ENCODE measurements at places on chromosomes 6 and 20.

DNA sequence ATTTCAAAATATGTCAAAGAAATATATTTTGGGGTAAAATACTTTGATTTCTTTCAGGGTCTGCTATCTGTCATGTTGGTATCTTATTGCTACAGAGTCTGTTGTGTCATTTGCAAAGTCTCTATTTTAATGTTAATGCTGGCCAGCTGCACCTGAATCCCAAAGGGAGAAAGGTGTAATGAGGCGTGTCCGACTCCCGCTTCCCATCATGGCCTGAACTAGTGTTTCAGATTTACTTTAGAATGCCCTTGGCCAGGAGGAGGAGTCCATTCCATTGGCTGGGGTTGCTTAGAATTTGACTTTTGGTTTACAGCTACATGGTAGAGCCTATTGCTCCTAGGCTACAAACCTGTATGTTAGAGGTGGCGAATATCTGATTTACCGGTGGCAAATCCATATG is 69.3 kb downstream of the FAM50B start:
- no peak for DNase-seq

DNA sequence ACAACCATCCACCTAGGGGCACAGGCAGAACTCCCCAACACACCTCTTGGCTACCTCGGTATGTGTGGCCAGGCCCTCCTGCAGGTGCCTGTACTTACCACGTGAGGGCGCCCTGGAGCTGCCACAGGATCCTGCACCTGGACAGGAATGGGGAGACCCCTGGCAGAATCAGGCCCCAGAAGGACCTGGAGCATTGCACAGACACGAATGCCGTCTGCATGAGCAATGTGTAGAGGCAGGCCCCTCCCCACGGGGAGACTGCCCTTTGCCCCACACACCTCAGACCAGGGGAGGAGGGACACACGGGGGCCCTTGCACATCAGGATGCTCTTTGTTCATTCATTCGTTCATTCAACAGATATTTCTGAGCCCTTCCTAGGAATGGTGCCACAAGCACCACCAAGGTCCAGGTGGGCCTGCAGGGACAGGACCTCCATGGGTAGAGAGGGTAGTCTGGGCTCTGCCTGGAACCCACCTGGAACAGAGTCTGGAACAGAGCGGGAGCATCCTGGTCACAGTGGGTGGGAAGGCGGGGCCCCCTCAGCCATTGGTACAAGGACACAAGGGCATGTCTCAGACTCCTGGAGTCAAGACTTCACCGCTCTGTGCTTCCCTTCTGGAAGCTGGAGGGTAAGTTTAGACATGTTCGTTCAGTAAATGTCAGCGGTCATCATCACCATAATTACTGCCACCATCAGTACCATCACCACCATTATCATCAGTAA is 32.3 kb downstream of the YTHDF1 start:
- peak; percentile 70 for DNase-seq

DNA sequence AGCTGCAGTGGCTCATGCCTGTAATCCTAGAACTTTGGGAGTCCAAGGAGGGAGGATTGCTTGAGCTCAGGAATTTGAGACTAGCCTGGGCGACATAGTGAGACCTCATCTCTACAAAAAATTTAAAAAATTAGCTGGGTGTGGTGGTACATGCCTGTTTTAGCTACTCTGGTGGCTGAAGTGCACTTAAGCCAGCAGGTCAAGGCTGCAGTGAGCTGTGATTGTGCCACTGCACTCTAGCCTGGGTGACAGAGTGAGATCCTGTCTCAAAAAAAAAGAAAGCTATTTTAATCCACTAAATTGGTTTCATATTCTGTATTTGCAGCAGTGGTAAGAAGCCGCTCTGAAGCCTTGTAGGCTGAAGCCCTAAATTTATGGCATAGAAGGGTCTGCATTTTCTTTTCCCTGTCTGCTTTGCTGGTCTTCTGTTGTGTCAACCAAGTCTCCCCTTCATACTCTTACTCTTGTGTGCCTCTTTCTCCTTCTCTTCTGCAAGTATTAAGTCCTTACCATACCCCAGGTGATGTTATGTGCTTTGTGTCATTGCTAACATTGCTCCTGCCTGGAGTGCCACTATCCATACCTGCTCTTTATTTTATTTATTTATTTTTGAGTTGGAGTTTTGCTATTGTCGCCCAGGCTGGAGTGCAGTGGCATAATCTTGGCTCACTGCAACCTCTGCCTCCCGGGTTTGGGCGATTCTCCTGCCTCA is 70.9 kb downstream of the MYO6 start:
- DNase-seq = no peak

- DNase-seq = no peak
These were observed 99.0 kb upstream of the KCNG1 start for GRCh38 chr20:51121901-51122412.

- no peak for DNase-seq
These were observed 115.0 kb downstream of the KIF6 start for GRCh38 chr6:39610221-39610620.

DNA sequence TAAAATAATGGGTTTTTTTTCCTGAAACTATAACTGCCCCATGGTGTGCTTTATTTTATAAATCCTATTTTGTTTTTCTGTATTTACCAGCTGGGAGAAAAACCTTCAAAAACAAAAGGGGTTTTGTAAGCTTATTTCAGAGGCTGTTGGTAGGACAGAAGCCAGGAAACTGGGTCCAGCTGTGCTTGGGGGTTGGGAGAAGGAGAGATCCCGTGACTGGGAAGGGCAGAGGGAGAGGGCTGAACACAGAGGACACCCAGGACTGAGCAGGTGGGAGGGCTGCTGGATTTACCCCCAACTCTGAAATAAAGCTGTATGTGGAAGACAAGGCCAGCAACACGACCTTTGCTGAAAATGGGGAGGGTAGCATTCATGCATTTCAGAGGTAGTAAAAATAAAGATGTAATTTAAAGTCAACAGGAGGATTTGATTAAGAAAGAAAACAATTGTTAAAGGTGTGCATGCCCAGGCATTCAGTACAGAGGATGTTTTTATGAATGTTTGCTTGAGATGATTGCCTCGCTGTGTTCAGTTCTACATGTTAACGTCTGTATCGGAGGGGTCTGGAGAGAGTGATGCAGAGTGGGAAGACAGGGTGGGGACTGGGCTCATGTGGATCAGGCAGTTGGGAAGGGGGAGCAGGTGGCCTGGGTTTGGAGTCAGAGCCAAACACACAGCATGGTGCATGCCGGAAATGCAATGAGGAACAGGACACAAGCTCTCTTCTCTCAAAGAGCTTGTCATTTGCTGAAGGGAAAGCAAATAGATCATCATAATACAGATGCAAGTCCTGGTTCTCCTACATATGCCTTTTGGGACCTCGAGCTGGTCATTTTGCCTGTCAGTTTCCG is 21.4 kb downstream of the ARFGEF3 start:
- DNase-seq = no peak

DNA sequence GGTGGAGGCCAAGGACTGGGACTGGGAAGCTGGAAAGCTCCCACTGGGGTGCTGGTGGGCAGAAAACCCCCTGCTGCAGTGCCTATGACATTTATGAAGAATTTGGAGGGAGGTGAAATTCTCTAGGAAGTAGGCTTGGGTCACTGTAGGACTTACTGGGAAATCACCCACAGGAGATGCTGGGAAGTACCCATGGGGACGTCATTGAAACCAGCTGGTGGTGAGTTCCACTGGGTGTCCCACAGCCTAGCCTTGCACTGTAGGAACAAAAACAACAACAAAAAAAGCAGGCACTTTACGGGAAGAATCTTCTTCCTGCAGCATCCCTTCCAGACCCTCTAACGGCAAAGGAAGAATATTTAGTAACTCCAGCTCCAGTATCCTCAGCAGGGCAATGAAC is 26.2 kb downstream of the VIP start:
- no peak for DNase-seq

GRCh38 chr6:88908598-88909548 is 54.5 kb downstream of the RNGTT start:
- DNase-seq = no peak

GRCh38 chr6:106974999-106975737 is 639 bp upstream of the CD24 start:
- DNase-seq = peak; percentile 23

DNA sequence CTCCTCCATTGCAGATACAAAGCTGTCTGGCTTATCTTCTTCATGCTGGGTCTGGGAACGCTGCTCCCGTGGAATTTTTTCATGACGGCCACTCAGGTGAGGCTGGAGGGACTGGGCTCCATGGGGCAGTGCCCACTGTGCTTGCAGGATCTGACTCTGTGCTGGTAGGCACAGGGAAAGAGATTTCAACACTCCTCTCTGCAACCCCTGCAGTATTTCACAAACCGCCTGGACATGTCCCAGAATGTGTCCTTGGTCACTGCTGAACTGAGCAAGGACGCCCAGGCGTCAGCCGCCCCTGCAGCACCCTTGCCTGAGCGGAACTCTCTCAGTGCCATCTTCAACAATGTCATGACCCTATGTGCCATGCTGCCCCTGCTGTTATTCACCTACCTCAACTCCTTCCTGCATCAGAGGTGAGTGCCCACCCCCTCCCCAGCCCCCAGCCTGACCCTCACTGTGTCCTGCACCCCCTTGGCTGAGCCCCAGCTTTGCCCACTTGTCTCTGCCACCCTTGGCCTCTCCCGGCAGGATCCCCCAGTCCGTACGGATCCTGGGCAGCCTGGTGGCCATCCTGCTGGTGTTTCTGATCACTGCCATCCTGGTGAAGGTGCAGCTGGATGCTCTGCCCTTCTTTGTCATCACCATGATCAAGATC is 6.1 kb downstream of the SLC29A1 start:
- DNase-seq = no peak

GRCh38 chr6:136470044-136470443 is 80.2 kb downstream of the MAP7 start:
- DNase-seq = no peak

DNA sequence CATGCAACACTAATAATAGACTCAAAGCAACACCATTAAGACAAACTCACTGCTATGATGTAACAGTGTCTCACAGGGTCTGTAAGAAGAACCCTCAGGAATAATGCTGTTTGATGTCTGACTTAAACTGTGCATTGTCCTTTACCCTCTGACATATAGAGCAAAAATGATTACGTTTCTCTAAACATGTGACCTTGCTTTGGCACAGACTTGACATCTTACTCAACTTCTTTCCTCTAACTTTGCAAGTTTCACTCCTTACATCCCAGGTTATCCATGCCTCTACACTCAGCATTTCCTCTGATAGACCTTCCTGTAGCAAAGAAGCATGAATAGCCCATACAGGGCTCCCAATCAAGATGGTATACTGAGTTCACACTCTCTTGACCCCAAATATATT is 252.7 kb downstream of the UST start:
- DNase-seq = no peak

DNA sequence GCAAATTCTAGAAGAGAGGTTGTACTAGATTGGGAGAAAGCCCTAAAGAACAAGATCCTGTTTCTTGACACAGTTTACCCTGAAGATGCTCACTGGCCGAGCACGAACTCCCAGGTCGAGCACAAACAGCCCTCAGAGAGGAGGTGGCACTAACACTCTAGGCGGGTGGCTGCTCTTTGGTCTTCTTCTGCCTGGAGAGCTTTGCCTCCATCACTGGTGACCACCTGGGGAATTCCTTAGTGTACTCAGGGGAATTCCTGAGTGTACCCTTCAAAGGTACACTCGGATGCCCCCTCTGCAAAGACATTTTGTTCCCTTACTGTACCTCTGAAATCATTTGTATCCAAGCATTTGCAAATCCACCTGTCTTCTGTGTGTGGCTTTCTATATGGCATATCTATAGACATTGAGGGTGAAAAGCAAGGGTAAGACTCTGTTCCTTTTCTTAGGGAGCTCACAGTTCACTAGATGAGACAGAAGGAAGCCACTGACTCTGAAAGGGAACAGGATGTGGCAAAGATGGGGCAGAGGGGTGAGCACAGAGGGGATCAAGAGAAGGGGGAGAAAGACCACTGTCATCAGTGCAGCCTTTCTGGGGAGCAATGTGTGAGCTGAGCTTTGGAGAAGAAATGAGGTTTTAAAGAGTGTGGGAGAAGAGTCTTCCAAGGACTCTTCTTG is 169.8 kb upstream of the PROKR2 start:
- peak; percentile 12 for DNase-seq

DNA sequence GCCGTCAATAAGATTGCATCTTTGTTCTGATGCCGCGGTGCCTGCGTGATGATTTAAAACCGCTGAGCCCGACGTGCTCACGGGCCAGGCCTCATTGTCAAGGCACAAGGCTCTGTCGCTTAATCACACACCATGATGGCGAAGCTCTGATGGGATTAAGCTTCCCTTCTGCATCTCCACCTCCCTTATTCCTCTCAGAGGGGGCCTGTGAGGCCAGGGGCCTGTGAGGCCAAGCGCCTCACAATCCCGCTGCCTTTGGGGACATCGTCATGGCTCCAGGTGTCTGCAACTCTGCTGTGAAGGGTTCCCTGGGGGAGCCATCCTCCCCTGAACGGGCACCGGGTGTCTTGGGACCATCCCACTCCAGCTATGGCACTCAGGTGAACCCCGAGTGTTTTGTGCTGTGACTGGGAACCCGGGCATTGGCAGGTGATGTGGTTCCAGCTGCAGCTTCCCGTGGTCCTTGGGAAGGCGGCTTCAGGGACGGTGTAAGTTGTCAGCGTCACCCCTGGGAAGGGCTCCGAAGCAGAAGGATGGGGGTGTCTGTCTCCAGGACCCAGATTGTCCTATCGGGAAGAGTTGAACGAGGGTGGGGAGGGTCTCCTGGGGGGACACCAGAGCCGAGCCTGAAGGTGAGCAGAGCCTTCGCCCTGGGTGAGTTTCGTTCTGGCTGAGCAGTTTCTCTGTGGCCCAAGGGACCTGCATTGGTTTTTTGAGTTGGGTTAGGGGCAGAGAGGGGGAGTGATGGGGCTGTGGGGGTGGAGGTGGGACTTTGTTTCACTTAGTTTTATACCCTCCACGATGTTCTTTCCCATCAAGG is 18.0 kb upstream of the BHLHE23 start:
- no peak for DNase-seq

DNA sequence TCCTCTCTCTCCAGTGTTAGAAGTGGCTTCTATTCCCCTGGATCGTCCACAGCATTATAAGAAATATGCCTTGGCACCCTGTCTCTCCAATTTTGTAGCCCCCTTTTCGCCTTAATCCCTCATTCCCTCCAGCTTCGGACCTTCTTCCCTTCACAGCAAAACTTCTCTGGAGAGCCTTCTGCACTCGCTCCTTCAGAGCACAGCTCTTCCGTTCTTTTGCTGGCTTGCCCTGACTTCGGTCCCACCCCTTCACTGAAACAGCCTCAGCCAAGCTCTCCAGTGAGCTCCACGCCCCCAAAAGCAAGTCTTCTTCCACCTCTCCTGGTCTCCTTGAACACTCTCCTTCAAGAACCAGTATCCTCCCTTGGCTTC is 134.7 kb upstream of the RNF24 start:
- DNase-seq = no peak

DNA sequence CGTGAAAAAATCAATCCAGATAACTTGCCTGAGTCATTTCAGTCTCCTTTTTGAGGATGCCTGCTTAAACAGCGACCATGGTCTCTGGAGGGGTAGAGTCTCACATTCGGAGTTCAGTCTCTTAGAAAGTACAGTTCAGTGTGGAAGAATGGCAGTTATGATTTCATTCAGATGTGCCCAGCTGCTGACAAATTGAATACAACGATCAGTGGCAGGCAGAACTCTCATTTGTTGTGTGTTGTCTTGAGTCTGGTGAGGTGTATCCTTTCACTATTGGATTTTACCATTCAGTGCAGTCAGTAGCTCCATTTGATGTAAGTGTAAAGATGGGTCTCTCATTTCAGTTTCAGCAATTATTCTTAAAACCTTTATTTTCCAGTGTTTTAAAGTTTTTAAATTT is 639 bp upstream of the TULP4 start:
- DNase-seq = no peak

GRCh38 chr6:91447081-91447480 is 860.2 kb upstream of the MAP3K7 start:
- no peak for DNase-seq
